Head of caudate nucleus (tissue), 42 donors: ENCODE measurements at places on chromosomes 1 and 21.

GRCh38 chr1:85315789-85316188 is 39.4 kb upstream of the BCL10 start:
- no peak for DNase-seq

DNA sequence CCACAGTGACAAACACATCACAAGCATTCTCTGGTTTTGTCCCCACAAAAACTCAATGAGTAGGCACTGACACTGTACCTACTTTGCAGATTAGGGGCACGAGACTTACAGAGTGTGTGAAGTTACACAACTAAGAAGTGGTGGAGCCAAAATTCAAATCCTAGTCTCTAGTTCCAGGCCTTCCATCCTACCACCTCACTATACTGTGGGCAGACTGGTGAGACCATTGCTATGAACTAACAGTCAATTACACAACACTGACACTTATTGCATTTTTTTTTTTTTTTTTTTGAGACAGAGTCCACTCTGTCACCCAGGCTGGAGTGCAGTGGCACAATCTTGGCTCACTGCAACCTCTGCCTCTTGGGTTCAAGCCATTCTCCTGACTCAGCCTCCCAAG is 71.4 kb downstream of the KCNN3 start:
- no peak for DNase-seq

GRCh38 chr21:35368326-35368725 is 319.2 kb upstream of the RUNX1 start:
- DNase-seq: no peak

DNA sequence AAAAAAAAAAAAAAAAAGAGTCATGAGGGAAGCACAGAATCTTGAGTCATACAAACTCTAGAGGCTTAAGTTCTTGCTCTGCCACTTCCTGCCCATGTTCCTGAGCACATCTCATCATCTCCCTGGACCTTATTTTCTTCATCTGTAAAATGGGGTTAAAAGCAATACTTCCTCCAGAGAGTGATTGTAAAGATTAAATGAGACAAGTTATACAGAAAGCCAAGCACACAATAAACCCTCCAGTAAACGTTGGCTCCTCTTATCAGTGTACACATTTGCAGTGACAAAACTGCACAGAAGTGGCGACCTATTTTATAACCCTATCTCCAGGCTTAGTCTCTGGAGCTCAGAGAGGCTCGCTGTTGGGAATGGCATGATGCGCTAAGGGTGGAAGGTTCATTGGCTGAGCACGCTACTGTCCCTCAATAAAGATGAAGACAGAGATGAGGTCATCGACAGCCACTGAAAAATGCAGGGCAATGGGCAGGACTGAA is 82.1 kb downstream of the RRAGC start:
- no peak for DNase-seq

- no peak for DNase-seq
Measured at GRCh38 chr1:229186373-229187056, 84.4 kb upstream of the RAB4A start.

- DNase-seq: peak; percentile 62
Measured at GRCh38 chr21:44792702-44793591, 8.7 kb downstream of the UBE2G2 start.

GRCh38 chr1:161179698-161180097 is 2.4 kb upstream of the B4GALT3 start:
- no peak for DNase-seq

DNA sequence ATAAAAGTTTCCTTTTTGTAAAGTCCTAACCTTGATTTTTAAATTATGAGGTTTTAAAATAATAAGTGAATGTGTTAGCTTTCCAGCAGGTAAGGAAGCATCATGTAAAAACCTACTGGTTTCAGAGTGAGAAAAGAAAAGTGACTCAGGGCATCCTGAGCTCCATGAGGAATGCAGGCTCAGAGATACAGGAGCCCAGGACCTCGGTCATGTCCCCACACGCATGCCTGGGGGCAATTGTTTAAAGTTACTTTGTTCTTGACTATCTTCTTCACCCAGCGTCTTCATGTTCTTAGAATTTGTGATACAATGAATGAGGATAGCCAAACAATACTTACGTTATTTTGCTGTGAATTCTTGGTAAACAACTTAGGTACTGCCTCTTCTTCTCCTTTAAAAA is 117.4 kb upstream of the PLPPR5 start:
- no peak for DNase-seq

- DNase-seq: peak; percentile 92
Measured at GRCh38 chr1:201023517-201023902, at the start of gene KIF21B. Gene KIF21B (minus strand): TSS chr1:201023714. CDS start chr1:201023383, 331 bp downstream.

DNA sequence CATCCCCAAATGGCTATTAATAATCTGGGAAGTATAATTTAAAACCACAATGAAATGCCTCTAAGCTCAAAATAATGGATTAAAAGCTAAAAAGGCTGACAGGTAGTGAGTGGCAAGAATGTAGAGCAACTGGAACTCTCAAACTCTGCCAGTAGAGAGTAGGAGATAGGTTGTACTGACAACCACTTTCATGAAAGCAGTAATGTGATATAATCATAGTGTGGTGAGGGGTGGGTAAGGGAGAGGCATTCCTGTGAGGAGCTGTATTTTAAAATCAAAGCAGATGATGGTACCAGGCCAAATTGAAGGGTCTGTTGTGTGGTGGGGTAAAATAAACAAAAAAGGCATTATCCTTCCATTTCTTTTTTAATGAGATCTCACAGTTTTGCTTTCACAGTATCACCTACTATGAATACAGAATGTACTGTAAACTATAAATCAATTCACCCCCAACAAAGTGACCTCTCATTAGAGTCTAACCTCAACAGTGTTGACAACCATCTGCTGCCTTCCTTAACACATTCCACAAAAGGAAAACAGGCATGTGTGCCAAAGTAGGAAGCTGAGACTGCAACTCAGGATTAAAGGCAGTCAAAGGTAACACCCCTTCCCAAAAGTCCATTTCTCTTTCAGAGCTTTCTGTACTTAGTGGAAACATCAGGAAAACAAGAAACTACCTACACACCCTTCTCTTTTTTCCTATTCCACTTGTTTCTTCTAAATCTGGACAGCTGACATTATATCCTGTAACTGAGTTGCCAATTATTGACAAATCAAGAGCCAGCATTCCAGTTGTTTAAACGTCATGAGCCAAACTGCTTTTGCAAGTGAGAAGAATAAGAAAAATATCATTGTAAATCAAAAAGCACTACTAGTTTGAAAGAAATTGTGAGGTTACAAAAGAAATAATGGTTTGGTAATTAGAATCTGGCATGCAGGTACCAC is 130.8 kb downstream of the FAF1 start:
- no peak for DNase-seq

DNA sequence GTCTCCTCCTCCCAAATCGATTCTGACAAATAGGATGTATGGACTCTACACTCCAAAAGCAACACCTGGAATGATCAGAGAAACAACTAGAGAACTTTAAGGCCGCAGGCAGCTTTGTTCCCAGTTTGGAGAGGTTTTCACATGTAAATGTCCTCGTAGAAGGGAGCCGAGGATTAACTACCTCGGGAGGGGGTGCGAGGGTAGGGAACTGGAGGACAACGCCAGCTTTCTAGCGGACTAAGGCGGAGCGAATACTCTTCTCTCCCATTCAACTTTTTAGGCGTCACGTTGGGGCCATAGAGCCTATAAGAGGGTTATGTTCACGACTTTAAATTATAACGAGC is 1.2 kb downstream of the SCAF4 start:
- DNase-seq: peak; percentile 32

- DNase-seq: no peak
Measured at GRCh38 chr1:236516929-236517704, 6.7 kb upstream of the LGALS8 start.

- no peak for DNase-seq
Measured at GRCh38 chr1:90902672-90903071, 119.2 kb downstream of the ZNF644 start.

- DNase-seq: no peak
Measured at GRCh38 chr1:48054232-48054631, 57.0 kb upstream of the TRABD2B start.

DNA sequence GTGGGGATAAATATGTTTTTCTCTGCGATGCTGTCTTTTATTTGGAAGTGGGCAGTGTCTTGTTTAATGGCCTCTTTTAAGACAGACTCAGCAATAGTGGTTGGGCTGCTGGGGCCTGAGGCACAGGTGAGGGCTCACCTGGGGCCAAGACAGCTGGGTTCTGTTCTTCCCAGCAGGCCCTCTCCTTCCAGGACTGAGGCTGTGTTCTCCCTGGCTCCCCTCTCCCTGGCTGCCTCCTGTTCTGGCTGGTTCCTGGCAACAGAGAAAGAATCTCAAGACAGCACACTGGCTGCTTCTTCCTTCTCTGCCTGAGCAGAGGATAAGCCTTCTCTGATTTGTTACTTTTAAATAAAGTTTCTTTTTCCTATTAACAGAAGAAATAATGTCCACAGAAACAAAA is 7.4 kb upstream of the GRHL3 start:
- no peak for DNase-seq

GRCh38 chr21:41164981-41165655 is 2.8 kb upstream of the BACE2 start:
- DNase-seq: no peak

DNA sequence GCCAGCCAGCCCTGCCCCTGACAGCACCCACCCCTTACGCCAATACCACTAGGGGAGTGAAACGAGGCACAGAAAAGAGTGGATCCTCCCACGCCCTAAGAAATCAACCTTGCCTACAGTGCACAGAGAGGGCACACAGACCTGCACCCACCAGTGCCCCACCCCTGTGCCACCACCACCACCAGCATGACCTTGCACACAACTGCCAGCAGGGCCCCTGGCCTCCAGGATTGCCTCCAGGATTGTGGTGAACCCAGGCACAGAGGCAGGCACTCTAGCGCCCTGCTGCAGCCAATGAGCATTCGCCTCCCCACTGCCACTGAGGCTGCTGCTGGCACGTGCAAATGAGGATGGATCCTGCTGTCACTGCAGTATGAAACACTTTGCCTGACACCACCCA is 23.5 kb upstream of the SGIP1 start:
- no peak for DNase-seq

GRCh38 chr1:22318279-22318981 is 133.2 kb upstream of the ZBTB40 start:
- peak; percentile 36 for DNase-seq

GRCh38 chr1:2335721-2336455 is 55.5 kb downstream of the MORN1 start:
- no peak for DNase-seq

- DNase-seq: no peak
Measured at GRCh38 chr1:21550097-21550496, 40.9 kb downstream of the ALPL start.

DNA sequence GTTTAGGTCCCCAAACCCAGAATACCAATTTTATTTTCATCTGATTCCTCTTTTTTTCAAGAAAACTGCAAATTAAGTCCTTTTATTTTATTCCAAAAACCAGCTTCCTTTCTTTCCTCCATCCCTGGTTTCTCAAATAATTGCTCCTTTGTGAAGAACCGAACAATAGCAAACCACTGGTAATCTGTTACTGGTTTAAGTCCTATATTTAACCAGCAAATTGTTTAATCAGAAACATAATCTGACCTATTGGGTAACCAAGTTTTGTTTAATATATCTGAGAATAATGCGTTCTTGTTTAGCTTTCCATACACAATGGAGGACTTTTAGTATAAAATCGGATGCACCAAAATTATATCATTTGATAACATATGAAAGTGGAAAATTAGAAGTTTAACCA is 13.2 kb upstream of the DDR2 start:
- no peak for DNase-seq

- no peak for DNase-seq
Measured at GRCh38 chr1:38973659-38974437, 17.2 kb upstream of the AKIRIN1 start.

GRCh38 chr1:25834894-25835293 is 15.1 kb downstream of the MTFR1L start:
- no peak for DNase-seq

- DNase-seq: no peak
Measured at GRCh38 chr1:27343639-27344025, 1.8 kb downstream of the SYTL1 start.

- DNase-seq: no peak
Measured at GRCh38 chr1:112904831-112905261, 51.1 kb downstream of the SLC16A1 start.

GRCh38 chr1:115671176-115671934 is 29.6 kb downstream of the VANGL1 start:
- DNase-seq: peak; percentile 44

- DNase-seq: no peak
Measured at GRCh38 chr1:1461721-1462317, 9.7 kb upstream of the ATAD3B start.

DNA sequence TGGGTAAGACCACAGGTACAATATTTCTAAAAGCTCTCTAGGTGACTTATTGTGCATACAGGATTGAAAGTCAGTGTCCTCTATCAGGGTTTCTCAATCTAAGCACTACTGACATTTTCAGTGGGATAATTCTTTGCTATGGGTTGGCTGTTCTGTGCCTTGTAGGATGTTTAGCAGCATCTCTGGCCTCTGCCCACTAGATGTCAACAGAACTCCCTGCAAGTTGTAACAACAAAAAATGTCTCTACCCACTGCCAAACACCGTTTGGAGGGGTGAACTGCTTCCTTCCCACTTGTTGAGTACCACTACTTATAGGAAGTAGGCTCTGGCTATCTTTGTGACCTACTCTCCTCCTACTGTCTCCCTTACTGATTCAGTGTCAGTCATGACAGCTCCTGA is 90.1 kb upstream of the ZRANB2 start:
- DNase-seq: no peak

DNA sequence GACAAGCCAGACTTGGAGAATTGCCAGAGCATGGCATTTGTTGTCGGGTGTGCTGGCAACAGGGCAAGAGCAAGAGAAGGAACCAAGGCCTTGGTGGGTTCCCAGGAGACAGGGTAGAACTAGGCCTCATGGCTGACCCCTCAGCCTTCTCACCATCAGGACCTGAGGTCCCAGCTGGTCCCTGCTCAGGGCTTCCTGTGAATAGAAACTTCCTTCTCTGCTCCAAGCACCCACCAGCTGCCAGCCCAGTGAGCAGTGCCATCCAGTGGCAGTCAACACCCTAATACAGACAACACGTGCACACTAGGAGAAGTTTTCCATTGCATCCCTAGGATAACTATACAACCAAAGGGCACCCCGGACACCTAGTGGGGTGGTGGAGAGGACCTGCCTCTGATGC is 22.8 kb downstream of the S100A6 start:
- DNase-seq: no peak

GRCh38 chr21:33286600-33287456 is 20.7 kb downstream of the IL10RB start:
- no peak for DNase-seq

- no peak for DNase-seq
Measured at GRCh38 chr1:118785246-118785645, 202.9 kb downstream of the TBX15 start.
